Fibroblast of lung (primary cell): ENCODE measurements at places on chromosomes 7 and 10. TPM values are rescaled to one million over a fixed set of nuclear protein-coding genes. Genes with fewer than 3 reads are reported as not detected.

Gene MYOZ1
- 0.17 and 0.51 TPM in 2 replicates for total RNA-seq

Gene SLC26A3
- total RNA-seq = not detected in 2 replicates

Gene ZNF117
- 5.6 and 6.3 TPM in 2 replicates for total RNA-seq

Gene TAS2R41
- not detected in 2 replicates for total RNA-seq

Gene PCLO
- total RNA-seq = 0.17 TPM in 1 of 2 replicates, not detected in the other

Gene PHKG1
- total RNA-seq = 0.77 and 1.3 TPM in 2 replicates

DNA sequence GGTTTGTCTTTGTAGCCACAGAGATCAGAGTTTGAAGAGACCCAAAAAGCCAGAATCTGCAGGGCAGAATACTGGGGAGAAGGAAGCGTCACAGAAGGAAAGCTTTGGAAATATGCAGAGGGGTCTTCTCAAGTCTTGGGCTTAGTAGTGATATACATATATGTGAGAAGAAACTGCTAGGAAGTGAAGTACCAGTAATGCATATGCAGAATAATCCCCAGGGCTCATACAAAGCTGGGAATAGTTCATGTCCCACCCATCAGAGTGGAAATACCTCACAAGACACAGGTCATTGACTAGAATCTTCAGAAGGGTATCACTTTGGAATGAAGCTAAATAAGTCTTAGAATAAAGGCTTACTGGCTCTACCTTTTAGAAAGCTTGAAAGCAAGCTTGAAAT is 39.6 kb downstream of the C10orf71 start:
- no peak for DNase-seq

- no peak for DNase-seq
These were observed 41.4 kb upstream of the IKZF1 start for GRCh38 chr7:50262916-50263690.

DNA sequence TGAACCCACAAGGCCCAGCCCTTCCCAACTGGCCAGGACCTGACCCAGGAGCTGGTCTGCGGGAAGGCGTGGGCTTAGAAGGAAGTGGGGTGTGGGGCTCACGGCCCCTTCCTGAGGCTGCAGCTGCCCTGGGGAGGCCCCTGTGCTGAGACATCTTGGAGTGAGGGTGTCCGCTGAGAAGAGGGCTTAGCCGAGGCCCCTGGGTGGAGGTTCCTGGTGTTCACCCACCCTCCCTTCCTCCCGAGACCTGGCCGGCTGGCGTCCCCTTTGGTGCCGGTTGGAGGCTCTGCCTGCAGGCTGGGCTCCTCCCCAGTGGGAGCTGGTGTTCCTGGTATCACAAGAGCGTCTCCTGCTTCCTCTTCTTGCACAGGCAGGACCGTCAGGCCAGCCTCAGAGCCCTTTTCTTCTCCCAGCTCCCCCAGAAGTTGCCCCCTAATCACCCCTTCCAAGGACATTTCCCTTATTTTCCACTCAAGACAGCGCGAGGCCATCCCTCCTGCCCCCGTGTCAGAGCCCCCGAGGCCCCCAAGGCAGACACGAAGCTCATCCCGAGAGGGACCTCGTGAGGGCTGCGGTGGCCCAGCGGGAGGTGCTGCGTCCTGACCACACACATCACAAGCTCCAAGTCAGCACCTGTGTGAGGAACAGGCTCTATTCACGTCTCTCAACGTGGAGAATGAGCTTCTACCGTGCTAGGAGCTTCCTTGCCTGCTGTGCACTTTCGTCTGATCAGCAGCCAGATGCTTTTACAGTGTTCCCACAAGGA is 25.1 kb upstream of the FAM20C start:
- no peak for DNase-seq

DNA sequence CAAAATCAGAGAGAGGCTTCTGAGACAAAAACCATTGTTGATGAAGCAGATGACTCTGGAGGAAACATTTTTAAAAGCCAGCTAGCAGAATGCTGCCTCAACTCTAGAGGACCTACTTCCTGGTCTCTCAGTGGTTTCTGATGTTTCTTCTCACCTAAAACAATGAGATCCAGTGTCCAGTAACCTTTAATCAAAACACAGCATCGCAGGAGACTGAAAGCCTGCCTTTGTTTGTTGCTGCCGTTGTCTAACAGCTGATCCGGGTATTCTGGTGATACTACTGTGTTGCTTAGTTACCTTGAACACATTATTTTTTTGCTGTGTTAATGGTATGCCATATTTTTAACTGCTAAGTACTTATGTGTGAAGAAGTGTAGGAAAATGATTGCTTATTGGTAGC is 70.9 kb downstream of the WIPF3 start:
- no peak for DNase-seq
